ENCODE measurements at places on chromosomes 7 and 10.
A peak's percentile ranks its signal among the peaks of the same experiment; 100 is the strongest.

GRCh38 chr10:130206216-130206737 is 70.1 kb downstream of the GLRX3 start:
- DNase-seq, result no peak

- no peak for DNase-seq
These were observed 8.2 kb upstream of the C1GALT1 start for GRCh38 chr7:7173956-7174632.

DNA sequence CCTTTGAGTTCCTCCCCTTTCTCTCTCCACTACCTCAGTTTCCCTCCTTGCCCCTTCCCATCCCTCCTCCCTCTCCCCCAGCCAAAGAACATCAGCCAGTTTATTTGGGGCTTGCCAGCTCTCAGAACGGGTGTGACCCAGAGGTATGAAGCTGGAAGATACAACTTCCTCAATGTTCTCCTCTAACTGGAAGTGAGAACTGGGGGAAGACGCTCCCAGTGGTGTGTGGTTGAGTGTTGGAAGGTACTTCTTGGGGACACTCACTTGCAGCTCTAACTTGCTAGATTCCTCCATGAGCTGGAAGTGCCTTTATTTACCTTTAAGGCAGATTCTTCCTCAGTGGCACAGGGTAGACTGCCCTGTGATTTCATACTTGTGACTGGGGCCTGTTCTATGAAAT is 110.5 kb upstream of the HABP2 start:
- no peak for DNase-seq

- no peak for DNase-seq
These were observed 67.8 kb downstream of the PTEN start for GRCh38 chr10:87930934-87931835.

DNA sequence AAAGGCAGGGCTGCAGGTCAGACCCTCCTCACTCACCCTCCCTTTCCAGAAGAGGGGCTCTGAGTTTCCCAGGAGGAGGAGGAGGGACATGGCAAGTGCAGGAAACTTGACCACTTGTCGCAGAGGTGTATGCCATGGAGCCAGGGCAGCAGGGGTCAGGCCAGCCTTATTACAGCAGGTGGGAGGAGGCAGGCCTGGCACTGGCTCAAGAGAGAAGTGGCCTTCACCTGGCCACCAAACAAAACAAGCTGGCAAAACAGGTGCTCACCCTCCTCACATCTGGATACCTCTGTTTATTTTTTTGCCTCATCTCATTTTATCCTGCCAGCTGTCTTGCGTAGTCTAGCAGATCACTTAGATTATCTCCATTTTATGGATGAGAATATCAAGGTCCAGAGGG is 12.5 kb downstream of the COL13A1 start:
- DNase-seq, result no peak

DNA sequence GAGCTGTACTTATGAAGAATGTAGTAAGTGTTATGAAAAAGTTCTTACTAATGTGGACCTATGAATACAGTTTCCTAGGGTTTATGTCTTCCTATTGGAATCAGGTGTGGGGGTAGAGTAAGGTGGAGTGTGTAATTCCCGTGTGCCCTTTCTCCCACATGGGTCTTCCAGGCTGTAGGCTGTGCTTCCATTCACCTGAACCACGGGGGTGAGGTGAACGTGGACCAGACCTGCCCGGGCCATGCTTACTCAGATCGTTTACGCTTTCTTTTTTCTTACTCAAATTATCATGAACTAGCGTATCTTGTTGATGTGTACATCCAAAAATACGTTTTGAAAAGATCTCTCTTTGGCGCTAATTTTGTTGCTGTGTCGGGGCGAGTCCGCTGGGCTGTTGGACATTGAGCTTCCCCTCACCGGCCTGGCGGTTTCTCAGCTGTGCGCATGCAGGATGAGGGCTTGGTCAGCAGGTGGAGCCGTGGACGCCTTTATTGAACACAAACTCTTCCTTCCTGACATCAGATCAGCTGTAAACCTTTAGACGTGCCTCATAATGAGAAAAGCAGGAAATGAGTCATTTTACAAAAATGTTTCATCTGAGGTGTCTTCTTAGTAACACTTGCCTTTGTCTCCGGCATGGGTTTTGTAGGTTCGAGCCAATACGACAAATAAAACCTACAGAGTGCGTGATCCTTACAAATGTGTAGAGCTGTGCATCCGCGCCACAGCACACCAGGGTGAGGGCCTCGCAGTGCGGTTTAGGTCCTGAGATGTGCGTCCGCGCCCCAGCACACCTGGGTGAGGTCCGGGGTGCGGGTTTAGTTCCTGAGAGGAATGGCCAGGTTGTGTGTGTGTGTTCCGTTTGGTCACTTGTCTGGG is 53.8 kb downstream of the WDR37 start:
- peak; percentile 48 for DNase-seq

- no peak for DNase-seq
These were observed 461.1 kb downstream of the ARL4A start for GRCh38 chr7:13148548-13148947.

- DNase-seq, result no peak
These were observed 80.2 kb downstream of the HTR7 start for GRCh38 chr10:90777621-90778020.

- DNase-seq, result no peak
These were observed 306.5 kb downstream of the GATA3 start for GRCh38 chr10:8360814-8361509.

DNA sequence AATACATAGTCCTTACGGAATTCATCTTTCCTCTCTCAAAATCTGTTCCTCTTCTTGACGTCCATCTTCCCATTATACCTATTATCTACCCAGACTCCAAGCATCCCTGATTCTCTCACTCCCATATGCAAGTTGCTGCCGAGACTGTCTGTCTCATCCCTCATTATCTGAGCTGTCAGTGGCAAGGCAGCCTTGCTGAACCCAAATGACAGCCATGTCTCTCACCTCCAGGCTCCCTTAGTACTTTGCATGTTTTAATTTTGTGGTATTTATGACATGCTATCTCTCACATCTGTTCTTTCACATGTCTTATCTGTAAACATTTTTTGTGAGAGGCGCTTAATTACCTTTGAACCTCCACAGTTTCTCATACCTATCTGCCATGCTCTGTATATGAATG is 54.4 kb upstream of the IFRD1 start:
- DNase-seq, result no peak

- no peak for DNase-seq
These were observed 45.9 kb upstream of the BET1 start for GRCh38 chr7:94050046-94050445.

DNA sequence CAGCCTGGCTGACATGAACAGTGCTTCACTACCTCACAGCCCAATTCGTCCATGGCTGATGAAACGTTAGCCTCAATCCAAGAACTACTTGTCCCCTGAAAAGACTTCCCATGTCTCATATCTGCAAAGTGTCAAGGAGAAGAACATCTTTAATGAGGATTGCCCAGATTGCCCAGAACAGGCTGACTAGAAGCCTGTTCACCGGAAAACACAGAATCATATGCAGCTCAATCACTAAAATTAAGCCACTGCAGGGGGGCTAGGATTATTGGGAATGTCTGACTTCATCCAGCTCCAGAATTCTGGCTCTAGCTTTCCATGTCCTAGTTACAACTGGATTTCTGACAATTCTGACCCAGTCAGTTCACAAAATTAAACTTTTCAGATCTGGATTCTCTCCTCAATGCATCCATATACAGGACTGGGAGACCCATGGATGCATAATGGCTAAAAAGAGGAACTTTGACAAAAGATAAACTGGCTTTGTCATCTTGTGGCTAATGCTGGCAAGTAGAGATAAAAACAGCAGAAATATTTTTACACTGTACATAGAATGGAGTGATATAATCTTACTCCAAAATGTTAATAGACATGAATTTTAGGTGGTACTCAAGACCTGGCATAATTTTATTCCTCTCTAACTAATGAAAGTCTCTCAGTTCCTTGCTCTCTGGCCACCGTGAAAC is 467.0 kb upstream of the POT1 start:
- no peak for DNase-seq

DNA sequence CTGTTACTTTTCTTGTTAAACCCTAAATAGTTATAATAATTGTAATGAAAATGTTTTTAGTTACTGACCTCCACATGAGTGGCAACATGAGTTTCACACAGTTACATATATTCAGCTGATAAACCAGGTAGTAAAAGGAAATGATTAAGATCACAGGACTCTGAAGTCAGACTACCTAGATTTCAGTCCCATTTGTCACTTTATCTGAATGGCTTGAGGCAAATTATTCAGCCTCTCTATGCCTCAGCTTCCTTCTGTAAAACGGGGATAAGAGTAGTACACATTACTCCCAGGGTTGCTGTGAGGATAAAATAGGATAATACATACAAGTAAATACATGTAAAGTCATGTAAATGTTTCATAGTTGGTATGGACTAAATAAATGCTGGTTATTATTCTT is 254.3 kb upstream of the LRRTM3 start:
- no peak for DNase-seq

- no peak for DNase-seq
These were observed 61.7 kb downstream of the AUTS2 start for GRCh38 chr7:69659983-69660382.

- DNase-seq, result no peak
These were observed 115.0 kb upstream of the CCDC6 start for GRCh38 chr10:60021361-60021760.

- DNase-seq, result no peak
These were observed 2.3 kb upstream of the ANKRD2 start for GRCh38 chr10:97570146-97570788.

- DNase-seq, result no peak
These were observed 86.5 kb downstream of the PLXNA4 start for GRCh38 chr7:132489776-132490237.

GRCh38 chr7:14626076-14626475 is 276.5 kb downstream of the DGKB start:
- DNase-seq, result no peak

GRCh38 chr7:111568870-111569462 is 6.7 kb upstream of the IMMP2L start:
- no peak for DNase-seq

GRCh38 chr7:1330801-1331425 is 98.2 kb downstream of the UNCX start:
- no peak for DNase-seq

All from skeletal muscle cell (primary cell).